ENCODE measurements at places on chromosomes 12 and 14.

GRCh38 chr12:85424581-85425348 is 144.7 kb downstream of the ALX1 start:
- DNase-seq, result no peak

- DNase-seq, result no peak
These were observed 20.1 kb downstream of the SUSD6 start for GRCh38 chr14:69631509-69631908.

DNA sequence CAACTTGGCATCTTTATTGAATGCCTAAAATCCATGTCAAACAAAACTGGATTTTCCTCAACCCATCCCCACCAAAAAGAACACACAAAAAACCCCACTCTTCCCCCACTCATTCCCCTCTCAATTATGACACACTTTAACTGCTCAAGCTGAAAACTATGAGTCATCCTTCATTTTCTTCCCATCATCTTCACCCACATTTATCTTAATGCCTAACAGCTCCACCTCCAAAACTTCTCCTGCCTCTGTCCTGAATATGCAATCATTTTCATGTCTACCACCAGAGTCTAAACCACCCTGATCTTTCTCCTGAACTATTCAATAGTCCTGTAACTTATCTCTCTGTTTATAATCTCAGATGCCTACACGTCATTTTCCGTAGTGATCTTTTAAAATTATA is 239.7 kb downstream of the BCAT1 start:
- DNase-seq, result no peak

GRCh38 chr12:45409966-45410365 is 194.1 kb downstream of the ANO6 start:
- DNase-seq, result no peak

DNA sequence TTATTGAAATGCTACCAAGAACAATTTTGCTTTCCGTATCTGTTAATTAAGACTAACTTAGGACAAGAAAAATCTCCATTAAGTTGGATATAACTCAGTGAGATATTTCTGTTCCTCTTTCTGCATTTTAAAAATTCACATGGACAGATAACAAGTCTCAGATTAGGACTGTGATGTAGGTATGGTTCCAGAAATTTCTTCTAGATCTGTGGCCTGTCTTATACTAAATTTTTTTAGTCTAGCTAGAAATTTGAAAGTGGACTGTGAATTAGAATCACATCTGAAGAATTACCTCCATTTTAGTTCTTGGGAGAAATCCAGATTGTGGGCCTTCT is 41.6 kb downstream of the USP15 start:
- no peak for DNase-seq

GRCh38 chr12:45298721-45299692 is 83.1 kb downstream of the ANO6 start:
- no peak for DNase-seq

DNA sequence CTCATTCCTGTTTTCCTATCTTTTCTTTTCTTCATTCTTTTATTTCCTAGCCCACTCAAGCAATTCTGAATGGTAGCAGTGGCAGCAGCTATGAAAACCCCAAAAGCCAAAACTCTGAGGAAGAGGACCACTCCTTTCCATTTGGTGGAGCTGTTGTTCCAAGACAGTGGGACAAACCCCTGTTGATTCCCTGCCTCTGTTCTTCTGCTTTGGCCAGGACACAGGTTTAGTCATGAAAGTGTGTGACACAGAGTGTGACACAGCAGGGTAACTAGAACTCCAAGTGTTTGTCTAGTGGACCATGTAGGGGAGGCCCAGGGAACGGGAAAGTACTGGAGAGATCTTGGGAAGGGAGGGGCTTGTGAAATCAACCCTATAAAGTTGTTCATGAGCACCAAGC is 71.1 kb downstream of the PTCSC3 start:
- DNase-seq, result no peak

GRCh38 chr14:93115821-93116675 is at the start of gene ITPK1:
Gene ITPK1 (minus strand): TSS chr14:93115925. CDS start chr14:93115163, 762 bp downstream.
- peak; percentile 53 for DNase-seq

GRCh38 chr14:96095581-96096476 is 56.7 kb downstream of the C14orf132 start:
- no peak for DNase-seq

DNA sequence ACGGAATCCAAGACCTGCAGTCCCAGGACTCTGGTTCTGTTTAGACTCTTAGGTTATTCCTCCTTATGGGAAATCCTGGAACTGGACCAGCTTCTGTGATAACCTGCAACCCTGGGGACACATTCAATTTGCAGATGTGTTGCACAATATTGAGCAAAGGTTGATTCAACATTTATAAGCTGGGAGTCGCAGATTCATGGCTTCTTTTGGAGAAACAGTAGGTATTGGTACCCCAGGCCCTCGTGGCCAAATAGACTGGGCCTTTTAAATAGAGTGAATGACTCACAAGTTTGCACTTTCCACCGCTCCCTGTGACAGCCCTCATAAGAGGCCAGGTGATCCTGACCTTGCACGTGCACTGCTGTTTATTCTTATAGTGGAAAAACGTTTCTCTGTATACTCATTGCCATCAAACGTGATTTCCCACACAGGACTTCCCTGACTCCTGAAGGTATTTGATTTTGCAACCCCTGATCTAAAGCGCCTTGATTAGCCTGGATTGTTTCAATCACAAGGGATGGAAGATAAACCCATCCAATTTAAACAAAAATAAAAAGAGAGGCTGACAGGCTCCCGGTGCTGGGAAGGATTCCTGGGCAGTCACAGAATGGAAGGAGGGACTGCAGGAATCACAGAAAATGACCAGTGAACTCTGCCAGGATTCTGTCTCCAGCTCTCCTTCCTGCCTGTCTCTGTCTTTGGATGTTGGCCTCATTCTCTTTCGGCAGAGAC is 98.0 kb downstream of the VCPKMT start:
- no peak for DNase-seq

DNA sequence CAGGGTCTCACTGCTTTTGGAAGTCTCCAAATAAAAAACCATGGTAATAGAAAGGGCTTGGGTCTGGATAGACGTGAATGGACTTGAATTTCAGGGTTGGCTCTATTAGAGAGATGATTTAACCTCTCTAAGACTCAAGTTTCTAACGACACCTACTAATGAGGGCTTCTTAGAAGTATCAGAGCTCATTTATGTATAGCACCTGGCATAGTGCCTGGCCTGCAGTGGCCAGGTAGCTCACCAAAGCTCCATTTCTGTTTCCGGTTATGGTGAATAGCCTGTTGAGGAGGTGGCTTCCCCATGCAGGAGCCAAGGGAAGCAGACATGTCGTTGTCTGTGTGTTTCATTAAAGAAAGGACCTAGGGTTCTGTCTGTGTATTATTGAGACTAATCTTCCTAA is 108.6 kb downstream of the ETV6 start:
- DNase-seq, result no peak

GRCh38 chr12:104407922-104408321 is 48.8 kb upstream of the CHST11 start:
- no peak for DNase-seq

DNA sequence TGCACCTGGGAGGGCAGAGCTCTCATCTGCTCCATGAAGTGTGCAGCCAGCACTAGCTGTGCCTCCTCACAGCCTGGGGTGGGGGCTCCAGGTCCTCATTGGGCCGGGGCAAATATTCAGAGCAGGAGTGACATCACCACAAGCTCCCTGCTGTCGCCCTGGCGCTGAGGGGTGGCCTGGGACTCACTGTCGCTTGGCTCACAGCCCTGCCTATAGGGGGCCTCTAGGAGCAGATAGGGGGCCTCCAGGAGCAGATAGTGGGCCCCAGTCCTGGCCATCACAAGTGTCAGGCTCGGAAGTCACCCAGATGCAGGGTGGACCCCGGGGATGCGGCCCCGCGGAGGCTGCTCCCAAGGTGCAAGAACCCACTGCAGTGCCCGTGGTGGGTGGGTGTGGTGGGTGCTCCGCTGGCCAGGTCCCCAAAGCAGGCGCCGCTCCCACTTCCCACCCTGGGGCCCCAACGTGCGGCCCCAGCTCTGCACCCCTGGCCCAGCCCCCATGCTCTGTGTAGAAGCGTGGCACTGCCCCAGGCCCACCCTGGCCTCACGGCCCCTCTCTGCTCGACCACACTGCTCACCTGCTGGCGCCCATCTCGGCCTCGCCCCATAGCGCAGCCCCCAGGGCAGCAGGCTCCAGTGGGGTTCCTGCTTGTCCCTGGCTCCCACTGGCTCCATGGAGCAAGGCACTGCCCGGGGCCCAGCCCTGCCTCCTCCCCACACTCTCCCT is 18.0 kb downstream of the SYNJ2BP start:
- DNase-seq, result no peak

GRCh38 chr12:96427269-96427729 is 27.1 kb upstream of the CDK17 start:
- no peak for DNase-seq

DNA sequence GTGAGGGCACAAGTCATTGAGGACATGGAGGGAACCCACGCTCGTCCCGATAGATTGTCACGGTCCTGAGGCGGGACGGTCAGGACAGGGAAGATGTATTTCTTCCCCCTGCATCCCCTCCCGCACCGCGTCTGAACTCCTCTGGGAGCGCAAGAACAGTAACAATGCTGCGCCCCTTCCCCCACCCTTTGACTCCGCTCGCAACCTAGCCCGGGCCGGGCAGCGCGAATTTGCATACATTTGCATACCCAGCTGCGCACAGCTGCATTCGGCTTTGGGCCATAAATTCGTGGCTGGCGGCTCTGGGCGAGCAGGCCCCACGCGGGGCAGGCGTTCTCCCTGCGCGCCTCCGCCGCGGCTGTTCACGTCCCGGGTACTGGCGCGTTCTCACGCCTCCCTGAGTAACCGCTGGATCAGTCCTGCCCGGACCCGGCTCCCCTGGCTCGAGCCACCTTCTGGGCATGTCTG is 29.0 kb upstream of the SMUG1 start:
- no peak for DNase-seq

DNA sequence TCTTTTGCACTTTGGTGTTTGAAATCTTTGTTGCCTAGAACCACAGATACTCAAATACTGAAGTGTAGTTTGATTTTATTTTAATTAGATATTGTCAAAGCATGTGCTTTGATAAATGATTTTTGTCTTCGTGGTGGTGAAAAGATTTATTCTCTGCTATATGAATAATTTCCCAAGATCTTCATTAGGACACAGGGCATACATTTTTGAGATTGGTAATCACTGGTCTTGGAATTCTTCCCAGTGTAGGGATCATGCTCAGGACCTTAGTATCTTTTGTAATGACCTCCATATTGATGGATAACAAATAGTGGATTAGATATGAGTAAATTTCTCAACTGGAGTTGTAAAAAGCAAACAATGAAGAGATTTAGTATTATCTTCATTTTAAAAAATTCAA is 28.2 kb downstream of the TBK1 start:
- no peak for DNase-seq

- no peak for DNase-seq
These were observed 12.2 kb upstream of the OR5AU1 start for GRCh38 chr14:21168055-21168454.

DNA sequence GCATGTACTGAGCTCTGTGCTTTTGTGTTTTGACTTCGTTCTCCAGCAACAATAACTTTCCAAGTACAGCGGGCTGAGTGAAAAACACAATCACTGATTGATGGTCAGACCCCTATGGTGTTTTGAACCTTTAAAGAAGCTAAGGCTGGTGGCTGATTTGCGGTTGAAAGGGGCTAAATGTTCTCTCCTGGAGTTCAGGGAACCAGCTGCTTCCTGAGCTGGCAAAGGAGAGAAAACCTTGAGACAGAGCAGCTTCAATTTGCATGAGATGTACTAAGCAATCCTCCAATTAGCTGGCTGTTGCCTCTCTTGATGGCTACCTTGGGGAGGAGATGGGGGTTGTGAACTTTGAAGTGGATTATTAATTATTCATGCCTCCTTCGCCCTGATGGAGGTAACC is 546.7 kb upstream of the SEL1L start:
- DNase-seq, result no peak

GRCh38 chr14:58815161-58815701 is 177.5 kb downstream of the DACT1 start:
- DNase-seq, result no peak

DNA sequence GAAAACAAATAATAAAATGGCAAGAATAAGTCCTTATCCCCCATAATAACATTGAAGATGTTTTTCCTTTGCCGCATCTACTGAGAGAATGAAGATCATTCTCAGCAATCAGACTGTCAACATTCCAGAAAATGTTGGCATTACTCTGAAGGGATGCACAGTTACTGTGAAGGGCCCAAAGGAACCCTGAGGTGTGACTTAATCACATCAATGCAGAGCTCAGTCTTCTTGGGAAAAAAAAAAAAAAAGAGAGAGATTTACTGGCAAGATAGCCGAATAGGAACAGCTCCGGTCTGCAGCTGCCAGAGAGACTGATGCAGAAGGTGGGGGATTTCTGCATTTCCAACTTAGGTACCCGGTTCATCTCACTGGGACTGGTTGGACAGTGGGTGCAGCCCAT is 41.3 kb upstream of the OR6J1 start:
- DNase-seq, result no peak

DNA sequence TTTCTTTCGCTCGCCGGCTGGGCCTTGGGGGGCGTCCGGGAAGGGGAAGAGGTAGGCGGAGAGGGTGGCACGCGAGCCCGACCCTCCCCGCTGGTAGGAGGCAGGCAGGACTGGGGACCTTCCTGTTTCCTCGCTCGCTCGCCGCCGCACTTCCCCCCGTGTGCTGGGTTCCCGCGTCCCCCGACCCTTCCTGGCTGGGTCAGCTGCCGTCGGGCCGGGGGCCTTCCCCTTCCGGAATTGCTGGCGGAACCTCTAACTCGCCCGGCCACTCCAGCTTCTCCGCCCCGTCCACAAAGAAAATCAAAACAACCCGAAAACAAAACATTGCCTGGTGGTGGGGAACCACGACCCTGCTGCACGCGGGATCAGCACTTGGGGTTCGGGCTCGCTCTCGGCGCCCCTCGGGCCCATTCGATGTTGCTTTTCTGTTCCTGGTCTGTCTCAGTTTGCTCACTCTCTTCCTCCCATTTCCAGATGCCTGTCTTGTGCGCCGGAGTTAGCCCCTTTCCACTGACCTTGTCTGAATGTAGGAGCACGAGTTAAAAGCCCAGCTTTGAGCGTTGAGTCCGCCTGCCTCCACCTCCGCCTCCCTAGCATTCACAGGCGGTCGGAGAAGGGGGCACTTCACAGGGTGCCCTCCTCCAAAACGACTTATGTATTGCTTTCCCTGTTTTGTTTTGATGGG is 581 bp downstream of the PAPOLA start:
- DNase-seq, result peak; percentile 9

DNA sequence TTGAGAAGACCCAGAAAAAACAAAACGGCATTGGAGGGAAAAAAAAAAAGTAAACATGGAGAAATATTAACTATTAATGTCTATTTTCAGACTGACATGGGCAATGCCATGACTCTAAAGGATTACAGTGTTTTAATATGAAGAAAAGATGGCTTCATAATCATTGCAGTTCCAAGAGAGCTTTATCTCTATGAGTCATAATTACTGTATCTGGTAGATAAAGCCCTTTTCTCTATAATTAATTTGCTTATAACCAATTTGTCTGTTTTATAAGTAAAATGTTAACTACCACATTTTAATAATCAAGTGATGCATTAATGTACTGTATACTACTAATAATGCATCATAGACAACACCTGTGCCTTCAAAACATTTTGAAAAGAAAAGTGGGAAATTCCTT is 59.7 kb downstream of the CLIP1 start:
- DNase-seq, result no peak
